ENCODE measurements at places on chromosomes 5 and 9. TPM values are rescaled to one million over a fixed set of nuclear protein-coding genes. Genes with fewer than 3 reads are reported as not detected.

The GGTA1 gene
- 1.9 TPM for total RNA-seq

DNA sequence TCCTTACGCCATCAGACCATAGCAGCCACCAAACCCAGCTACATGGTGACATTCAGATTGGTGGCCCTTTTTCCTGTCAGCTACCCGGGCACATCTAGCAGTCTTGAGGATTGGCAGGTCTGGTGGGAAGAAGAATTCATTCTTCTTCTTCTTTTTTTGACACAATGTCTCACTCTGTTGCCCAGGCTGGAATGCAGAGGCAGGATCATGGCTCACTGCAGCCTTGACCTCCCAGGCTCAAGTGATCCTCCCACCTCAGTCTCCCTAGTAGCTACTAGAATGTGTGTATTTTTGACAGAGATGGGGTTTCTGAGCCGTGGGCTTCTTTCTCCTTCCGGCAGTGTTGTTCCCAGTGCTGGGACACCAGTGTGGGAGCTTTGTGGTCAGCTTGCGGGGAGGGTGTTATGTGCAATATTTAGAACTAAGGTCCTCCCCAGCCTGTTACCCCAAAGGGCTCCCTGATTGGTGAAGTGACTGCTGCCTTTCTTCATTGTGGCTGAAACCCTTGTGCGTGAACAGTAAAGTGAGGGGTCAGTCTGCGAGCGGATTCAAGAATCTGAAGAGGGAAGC is 3.4 kb downstream of the NTMT1 start:
- DNase-seq, result no peak

DNA sequence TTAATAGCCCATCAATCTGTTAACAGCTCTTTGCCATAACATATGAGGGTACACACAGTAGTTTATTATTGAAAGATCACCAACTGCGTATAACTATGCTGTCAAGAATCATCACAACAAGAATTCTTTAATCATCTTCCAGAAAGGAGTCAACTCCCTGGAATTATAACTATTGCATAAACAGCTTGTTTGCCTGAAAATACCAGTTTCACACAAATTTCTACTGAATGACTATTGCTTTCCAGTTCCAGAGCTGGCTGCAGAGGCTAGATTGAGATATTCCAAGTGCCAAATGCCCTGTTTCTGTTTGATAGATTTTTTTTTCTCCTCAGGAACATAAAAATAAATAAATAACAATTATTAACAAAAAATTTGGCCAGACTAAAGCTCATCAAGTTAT is 444.7 kb downstream of the TLE1 start:
- DNase-seq, result no peak

GRCh38 chr9:70092190-70092589 is 48.5 kb downstream of the MAMDC2 start:
- no peak for DNase-seq

The ARID3C gene
- total RNA-seq, result not detected

The ECSCR gene
- total RNA-seq, result 6.7 TPM

DNA sequence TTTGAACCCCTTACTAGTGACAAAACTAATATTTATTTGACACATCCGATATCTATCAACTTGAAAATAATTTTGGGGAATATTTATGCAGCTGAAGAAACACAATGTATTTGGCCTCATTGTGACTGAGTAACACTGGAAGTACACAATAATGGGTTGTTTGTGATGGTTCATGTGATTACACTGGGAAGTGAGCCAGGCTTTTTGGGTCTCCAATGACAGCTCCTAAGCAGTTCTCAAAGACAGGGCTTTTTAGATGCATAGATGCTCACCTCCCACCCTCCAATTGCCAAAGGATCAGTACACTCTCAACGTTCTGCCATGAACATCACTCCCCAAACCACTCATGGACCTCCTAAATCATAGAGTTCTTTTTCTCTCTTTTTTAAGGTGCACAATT is 170.0 kb downstream of the SLC24A2 start:
- no peak for DNase-seq

The PCDHA4 gene
- 2.3 TPM for total RNA-seq

The DND1 gene
- total RNA-seq, result 0.36 TPM

DNA sequence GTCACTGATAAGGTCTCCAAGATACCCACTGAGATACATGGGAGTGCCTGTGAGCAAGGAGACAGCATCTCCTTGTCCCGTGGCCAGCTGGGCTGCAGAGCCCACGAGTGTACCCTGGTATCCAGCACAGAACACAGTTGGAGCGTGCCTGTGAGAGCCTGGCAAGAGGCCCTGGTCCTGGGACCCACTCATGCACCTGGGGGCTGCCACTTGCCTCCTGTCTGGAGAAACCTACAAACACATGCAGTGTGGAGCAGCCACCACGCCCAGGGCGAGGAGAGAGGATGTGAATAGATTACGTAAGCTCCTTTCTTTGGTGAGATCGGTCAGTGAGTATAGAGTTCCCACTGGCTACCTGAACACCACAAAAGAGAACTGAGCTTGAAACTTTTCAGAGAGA is 88.3 kb downstream of the CTNND2 start:
- DNase-seq, result no peak

DNA sequence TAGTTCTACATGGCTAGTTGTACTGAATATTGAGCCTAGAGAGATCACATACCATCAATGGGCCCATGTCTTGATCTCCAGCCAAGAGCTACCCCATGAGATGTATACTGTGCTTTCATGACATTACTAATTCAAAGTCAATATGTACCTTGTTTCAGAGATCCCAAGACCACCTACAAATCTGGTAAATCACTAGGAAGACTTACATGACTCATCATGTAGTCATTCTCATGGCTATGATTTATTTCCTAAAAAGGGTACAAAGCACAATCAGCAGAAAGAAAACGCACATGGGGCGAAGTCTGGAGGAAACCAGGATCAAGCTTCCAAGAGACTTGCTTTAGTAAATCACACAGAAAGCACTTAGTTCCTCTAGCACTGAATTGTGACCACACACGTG is 103.0 kb downstream of the PCSK5 start:
- DNase-seq, result no peak

- peak; percentile 71 for DNase-seq
Observed at GRCh38 chr5:173823721-173824567, 64.2 kb upstream of the CPEB4 start.

GRCh38 chr9:101254733-101255433 is 129.9 kb downstream of the BAAT start:
- no peak for DNase-seq

DNA sequence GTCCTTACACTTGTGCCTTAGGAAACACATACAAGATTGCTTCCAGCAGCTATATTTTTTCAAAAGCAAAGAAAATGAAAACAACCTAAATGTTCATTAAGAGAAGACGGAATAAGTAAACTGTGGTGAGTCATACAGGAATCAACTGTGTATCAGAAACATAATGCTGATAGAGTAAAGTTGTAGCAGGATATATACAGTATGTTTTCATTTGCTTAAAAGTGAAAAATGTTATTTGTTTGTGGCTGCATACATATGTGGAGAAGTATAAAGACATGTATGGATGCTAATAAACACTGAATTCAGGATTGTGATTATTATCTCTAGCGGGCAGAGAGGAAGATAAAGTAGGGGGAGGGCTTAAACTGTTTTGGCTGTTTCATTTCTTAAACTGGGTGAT is 8.3 kb downstream of the DCTN4 start:
- no peak for DNase-seq

The GFPT2 gene
- 3.2 TPM for total RNA-seq

- DNase-seq, result no peak
Observed at GRCh38 chr5:60436518-60436917, 263.4 kb downstream of the DEPDC1B start.

DNA sequence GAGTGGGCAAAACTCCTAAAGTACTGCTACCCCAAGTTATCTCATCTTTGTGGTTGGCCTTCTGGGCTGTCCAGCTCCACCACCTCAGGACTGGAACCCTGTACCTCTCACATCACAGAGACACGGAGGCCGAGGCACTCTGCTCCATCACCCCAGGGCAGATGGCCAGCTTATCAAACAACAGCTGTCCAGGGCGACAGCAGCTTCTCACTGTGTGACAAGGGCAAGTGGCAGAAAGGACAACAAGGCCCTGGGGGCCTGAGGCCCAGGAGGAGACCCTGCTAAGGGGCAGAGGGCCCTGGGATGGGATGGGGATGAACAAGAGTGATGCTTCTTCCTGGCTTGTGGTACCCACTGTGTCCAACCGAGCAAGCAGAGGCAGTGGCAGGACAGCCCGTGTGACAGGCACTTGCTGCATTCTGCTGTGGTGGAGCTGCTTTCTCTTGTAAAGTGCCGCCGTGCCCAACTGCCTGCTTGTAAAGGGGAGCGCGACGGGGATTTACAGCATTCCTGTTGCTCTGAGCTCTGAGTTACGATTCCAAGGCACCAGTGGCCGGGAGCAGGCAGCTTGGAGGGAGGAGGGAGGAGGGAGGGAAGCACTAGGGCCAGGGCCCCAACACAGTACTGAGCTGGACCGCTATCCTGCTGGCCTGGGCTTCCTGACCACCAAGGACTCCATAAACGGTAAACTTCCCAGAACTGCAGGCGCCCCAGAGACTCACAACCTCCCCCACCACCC is 71.2 kb downstream of the SHB start:
- DNase-seq, result peak; percentile 81

DNA sequence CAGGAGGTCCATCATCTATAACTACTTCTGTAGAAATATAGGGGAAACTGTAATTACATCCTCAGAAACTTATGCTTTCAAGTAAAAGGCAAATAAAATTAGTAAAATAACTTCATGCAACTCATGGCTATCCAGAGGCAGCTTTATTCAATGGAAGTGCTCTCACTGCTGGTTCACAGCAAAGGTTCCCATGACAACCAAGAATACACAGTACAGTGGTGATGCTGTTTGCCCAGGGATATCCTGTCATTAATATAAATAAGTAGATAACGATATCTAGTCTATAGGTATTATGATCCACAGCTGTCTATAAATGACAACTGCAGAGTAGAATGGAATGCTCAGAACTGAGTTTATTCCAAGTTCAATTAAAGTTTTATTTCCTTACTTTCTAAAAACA is 390.3 kb downstream of the PDE4D start:
- DNase-seq, result no peak

DNA sequence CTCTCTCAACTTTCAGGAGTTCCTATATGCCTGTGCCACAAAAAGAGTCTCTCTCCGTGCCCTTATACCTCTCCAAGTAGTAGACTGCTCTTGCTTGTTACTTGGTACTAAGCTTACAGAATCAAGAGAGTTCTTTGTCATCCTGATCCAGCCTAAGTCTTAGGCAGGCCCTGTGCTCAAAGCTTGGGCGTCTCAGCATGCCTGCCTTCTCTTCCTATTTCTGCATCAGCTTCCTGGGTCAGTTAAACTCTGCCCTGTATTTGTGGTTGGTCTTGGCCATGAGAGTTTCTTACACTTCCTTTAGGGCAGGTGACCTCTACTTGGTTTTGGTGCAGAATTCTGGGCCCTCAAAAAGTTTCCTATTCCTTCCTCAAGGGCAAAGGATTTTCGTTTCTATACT is 33.0 kb upstream of the UGCG start:
- no peak for DNase-seq

- DNase-seq, result no peak
Observed at GRCh38 chr5:219991-220390, 1.9 kb downstream of the SDHA start.

DNA sequence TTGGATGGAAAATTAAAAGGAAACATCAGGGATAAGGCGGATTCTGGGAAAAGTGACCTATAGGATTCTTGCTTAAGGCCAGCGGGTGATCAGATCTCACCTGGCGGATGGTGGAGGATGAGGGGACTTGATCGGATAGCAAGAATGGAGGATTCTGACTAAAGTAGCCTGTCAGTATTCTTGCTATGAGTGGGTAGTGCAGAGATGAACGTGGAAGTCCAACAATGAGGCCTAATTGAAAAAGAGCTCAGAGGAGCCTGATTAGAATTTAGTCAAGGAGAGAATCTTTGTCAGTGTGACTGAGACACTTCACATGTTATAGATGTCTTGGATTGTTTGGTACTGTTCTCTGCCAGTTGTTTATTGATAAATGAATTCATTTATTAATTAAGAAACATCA is 24.9 kb downstream of the CAST start:
- DNase-seq, result no peak

The DMXL1 gene
- 180 TPM for total RNA-seq

The PANK3 gene
- 24.8 TPM for total RNA-seq

- no peak for DNase-seq
Observed at GRCh38 chr9:7164440-7165330, 406.9 kb downstream of the KDM4C start.

GRCh38 chr9:29214154-29214689 is 1640.9 kb upstream of the C9orf72 start:
- no peak for DNase-seq
